ENCODE measurements at places on chromosomes 2 and 18.

DNA sequence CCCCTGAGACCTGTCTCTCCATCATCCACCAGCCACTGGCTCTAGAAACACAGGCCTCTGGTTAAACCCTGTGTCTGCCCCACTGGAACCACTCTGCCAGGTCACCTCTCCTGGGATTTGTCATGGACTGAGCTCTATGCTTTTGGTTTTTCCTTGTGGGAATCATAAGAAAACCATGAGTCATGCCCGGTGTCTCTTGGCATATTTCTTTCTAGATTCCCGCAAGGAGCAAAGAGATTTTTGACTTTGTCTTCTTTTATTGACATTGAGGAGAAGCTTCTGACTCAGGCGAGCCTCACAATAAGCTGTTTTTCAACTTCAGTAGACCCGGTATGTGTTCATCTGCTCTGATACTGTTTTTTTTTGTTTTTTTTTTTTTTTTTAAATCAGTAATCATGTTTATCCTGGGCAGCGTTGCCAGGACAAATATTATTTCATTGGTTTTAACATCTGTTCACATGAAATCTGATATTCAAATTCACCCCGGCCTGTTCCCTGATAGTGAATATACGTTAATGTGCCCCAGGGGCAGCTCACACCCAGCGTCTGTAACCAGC is 207.1 kb downstream of the ACKR3 start:
- DNase-seq: no peak

GRCh38 chr2:223418131-223418530 is 184.0 kb downstream of the SCG2 start:
- DNase-seq: no peak

- no peak for DNase-seq
Observed at GRCh38 chr18:9335697-9336045, 1.1 kb downstream of the TWSG1 start.

- DNase-seq: no peak
Observed at GRCh38 chr18:5604778-5605177, 61.0 kb upstream of the EPB41L3 start.

DNA sequence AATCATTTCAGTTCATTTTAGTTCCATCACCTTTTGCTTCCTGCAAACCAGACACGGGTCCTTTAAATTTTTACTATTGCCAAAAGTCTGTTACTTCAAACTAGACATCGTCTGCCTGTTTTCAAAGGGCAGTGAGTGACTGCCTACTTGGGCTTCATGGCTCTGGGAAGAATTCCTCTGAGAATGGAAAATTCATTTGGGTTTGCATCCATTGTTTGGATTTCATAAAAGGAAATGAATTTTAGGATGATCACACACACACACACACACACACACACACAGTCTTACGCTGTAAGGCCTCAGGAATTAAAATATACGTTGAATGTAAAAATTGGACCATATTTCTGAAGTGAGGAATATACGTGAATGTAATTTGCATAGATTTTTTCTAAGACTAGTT is 1584.3 kb upstream of the ACVR2A start:
- DNase-seq: no peak

- DNase-seq: no peak
Observed at GRCh38 chr2:45330108-45330507, 281.0 kb downstream of the SRBD1 start.

DNA sequence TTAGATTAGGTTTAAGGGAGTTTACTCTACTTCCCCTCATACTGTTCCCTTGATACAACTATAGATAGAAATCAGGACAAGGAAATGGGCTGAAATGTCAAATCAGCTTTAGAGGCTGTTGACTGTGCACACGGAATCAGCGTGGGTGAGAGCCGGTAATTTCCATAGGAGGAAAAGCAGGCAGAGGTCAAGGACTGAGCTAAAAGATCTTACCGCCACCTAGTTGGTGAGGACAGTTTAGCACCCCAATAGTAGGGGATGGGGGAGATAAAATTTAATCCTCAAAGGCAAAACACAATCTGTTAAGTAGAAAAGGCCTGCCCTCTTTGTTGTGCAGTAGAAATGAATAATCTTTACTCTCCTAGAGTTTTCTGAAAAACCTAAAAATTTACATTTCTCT is 1154.5 kb upstream of the CHAC2 start:
- DNase-seq: no peak

Data from activated T-helper 1 cell treated with Interleukin-2 at 50 U/mL for 16 hours (primary cell).